Activated gamma-delta T cell (primary cell): ENCODE measurements at places on chromosomes 2 and 18.

- DNase-seq, result no peak
Observed at GRCh38 chr2:10039658-10040410, 3.5 kb upstream of the KLF11 start.

- DNase-seq, result no peak
Observed at GRCh38 chr2:15771124-15771523, 169.2 kb upstream of the MYCN start.

DNA sequence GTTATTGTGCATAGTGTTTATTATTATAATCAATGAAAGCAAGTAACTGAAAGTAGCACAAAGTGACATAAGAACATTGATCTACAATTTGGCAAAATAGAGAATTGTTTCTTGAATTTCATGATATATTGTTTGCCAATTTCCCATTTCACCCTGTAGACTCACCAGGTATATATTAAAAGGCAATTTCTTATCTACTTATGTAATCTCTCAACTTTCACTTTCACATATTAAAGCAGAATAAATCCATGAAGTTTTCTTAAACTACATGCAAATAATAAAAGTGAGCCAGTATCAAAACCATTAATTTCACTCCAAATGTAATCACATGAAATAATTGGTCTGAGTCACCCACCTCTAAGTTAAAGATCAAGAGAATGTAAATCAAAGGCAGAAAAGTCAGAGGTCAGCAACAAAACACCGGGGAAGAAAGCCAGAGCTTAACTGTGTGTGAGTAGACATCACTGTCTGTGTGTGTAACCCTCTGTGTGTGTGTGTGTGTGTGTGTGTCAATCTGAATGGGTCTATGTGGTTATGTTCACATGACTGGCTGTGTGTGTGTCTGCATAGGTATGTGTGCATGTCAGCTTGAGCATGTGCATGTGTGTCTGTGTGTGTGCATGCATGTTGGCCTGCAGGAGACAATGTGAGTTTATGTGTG is 44.1 kb downstream of the ZNF385B start:
- DNase-seq, result no peak

GRCh38 chr2:21438949-21439348 is 315.2 kb downstream of the TDRD15 start:
- no peak for DNase-seq

GRCh38 chr2:73006969-73007710 is 64.4 kb downstream of the SFXN5 start:
- no peak for DNase-seq

GRCh38 chr2:231393149-231394131 is 2.1 kb upstream of the B3GNT7 start:
- DNase-seq, result no peak

DNA sequence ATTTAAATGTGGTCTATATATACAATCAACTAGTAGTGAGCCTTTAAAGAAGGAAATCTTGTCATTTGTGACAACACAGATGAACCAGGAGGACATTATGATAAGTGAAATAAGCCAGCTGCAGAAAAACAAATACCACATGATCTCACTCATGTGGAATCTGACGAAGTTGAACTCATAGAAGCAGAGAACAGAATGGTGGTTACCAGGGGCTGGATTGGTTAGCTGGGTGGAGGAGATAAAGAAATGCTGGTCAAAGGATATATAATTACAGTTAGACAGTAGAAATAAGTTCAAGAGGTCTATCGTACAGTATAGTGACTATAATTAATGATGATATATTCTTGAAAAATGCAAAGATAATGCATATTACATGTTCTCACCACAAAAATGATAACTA is 267.9 kb downstream of the FBXO15 start:
- no peak for DNase-seq

- DNase-seq, result no peak
Observed at GRCh38 chr2:128359841-128360240, 41.2 kb upstream of the HS6ST1 start.
